ENCODE measurements at places on chromosomes 3 and 15. TPM values are rescaled to one million over a fixed set of nuclear protein-coding genes. Genes with fewer than 3 reads are reported as not detected.

The CHST2 gene
- total RNA-seq = 11.3 TPM

GRCh38 chr3:50266836-50267235 lies 2.1 kb upstream of the SEMA3B start:
- no peak for DNase-seq
- H3K4me3 ChIP-seq = no peak overlapping the region
- H3K27me3 ChIP-seq = peaks cover 14% of the 10 kb centered on the region
- no peaks in the 10 kb centered on the region for H3K4me1 ChIP-seq
- H3K27ac ChIP-seq = no peak overlapping the region

DNA sequence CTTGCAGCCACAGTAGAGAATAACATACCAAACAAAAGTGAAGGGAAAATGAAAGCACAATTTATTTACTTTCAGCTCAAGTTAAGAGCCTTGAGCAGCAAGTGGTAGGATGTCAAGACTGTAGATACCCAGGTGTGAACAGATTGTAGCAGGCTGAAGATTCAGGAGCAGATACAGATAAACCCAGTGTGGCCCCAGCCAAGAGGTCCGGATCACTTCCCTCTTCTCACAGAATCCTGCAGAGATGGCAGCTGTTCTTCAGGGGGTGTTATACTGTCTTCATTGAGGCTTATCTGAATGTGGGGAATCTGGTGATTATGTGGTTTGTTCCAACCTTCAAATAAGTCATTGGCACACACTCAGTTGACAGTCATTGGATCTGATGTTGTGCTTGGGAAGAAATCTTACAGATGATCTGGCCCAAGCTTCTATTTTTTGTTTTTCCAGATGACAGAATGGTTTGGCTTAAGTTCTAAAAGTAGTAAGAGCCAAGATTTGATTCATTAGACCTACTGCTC lies 2.2 kb downstream of the STARD9 start:
- peaks cover 25% of the 10 kb centered on the region for H3K27me3 ChIP-seq
- peaks cover 54% of the 10 kb centered on the region for H3K4me1 ChIP-seq
- peak overlapping the region; percentile 16 for H3K4me3 ChIP-seq
- no peak for DNase-seq

DNA sequence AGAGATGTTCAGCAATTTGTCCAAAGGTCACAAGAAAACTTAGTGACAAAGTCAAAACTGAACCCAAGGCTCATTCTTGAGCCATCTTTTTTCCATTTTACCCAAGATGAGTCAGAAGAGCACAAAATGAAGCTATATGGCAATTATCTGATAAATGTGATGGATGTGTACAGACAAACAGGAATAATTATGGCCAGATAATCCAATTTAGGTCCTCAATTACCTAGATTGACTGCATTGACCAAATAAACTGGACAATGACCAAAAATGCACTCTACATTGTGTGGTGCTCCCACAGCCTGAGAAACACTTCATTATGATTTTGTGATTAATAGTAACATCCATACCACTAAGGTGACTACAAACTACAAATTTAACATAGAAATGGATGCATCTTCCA lies 1105.8 kb downstream of the IGSF11 start:
- no peak overlapping the region for H3K4me3 ChIP-seq
- no peaks in the 10 kb centered on the region for H3K36me3 ChIP-seq
- no peak for DNase-seq

The PLSCR5 gene
- total RNA-seq = not detected

The MINAR1 gene
- total RNA-seq = 0.93 TPM

The GJD2 gene
- total RNA-seq = not detected

The EFCC1 gene
- 0.21 TPM for total RNA-seq

DNA sequence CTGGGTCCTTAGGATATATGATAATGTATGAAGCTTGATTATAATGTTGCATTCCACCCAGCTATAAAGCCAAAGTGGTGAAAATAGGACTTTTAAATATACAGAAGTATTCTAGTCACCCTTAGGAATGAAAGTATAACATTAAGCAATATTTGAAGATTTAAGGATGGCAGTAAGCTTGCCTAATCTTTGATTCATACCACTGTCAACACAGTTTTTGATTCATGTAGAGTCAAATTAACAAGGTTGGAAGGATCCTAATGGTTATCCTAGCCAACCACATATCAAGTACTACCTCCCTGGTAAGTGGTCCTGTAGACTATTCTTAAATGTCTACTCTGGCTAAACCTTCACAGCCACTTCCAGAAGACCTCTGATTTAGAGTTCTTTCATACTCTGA lies 18.6 kb downstream of the ARIH1 start:
- DNase-seq = no peak
- H3K4me3 ChIP-seq = no peak overlapping the region
- no peak overlapping the region for H3K27ac ChIP-seq
- H3K4me1 ChIP-seq = peaks cover 37% of the 10 kb centered on the region
- H3K27me3 ChIP-seq = no peaks in the 10 kb centered on the region

DNA sequence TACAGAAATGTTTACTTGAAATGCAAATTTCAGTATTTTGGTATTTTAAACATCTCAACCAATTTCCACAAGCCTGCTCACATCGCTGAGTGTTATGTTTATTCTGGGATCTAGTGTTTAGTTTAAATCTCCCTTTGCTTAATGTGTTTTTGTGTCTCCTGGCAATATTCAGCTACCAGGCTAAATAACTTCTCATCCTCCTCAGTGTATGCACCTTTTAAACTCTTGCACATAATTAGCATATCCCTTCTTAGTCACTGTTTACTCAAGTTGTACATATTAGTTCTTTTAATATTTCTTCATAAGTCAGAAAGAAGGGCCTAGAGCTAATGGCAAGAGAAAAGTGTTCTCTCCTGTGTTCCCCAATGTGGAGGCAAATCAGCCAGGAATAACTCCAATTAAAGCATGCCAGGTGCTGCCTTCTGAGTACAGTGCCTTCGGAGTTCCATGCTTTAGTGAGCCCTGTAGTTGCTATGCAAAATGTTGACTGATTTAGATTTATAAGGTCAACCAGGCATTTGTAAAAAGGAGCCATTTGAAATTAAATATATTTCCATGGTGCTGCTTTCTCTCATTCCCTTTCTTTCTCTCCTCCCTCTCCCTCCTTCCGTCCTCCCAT lies 234.3 kb downstream of the GAP43 start:
- H3K27ac ChIP-seq = no peak overlapping the region
- no peak overlapping the region for H3K4me3 ChIP-seq
- no peaks in the 10 kb centered on the region for H3K36me3 ChIP-seq
- H3K4me1 ChIP-seq = no peaks in the 10 kb centered on the region

The HES1 gene
- total RNA-seq = 2.5 TPM

GRCh38 chr15:85116066-85116465 lies 134.4 kb downstream of the PDE8A start:
- H3K4me3 ChIP-seq = no peak overlapping the region
- peaks cover 22% of the 10 kb centered on the region for H3K36me3 ChIP-seq
- peaks cover 24% of the 10 kb centered on the region for H3K4me1 ChIP-seq
- DNase-seq = no peak

GRCh38 chr3:81876826-81877225 lies 115.4 kb upstream of the GBE1 start:
- no peak for DNase-seq
- H3K27me3 ChIP-seq = no peaks in the 10 kb centered on the region
- no peak overlapping the region for H3K4me3 ChIP-seq
- no peaks in the 10 kb centered on the region for H3K36me3 ChIP-seq
- H3K27ac ChIP-seq = no peak overlapping the region
- no peaks in the 10 kb centered on the region for H3K4me1 ChIP-seq

The SOX2 gene
- 0.07 TPM for total RNA-seq

The TGM4 gene
- not detected for total RNA-seq

DNA sequence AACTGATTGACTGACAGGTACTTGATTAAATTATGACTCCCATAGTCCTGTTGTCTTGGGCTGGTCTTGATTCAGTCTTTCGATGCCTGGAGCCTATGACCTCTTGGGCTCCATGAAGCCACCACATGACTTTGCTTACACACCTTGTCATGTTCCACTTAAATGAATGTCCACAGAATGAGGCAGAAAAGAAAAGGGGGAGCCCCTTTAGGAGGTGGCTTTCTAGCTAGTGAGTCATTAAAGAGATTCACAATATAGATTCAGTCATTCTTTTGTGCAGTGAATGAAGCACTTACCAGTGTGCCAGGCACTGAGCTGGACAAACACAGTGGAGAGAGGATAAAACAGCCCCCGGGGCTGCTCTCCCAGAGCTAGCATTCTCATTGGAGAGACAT lies 17.1 kb downstream of the VIPR1 start:
- peaks cover 15% of the 10 kb centered on the region for H3K4me1 ChIP-seq
- H3K36me3 ChIP-seq = peaks cover 2% of the 10 kb centered on the region
- no peak for DNase-seq
- H3K4me3 ChIP-seq = peak overlapping the region; percentile 24
- no peak overlapping the region for H3K27ac ChIP-seq
- no peaks in the 10 kb centered on the region for H3K27me3 ChIP-seq

GRCh38 chr3:44058022-44058867 lies 183.4 kb upstream of the TOPAZ1 start:
- peaks cover 5% of the 10 kb centered on the region for H3K4me1 ChIP-seq
- H3K4me3 ChIP-seq = no peak overlapping the region
- peaks cover 5% of the 10 kb centered on the region for H3K27me3 ChIP-seq
- H3K27ac ChIP-seq = no peak overlapping the region
- DNase-seq = no peak

The ADCY5 gene
- total RNA-seq = not detected

The PRTG gene
- not detected for total RNA-seq

The LHFPL4 gene
- not detected for total RNA-seq

The FBXO22 gene
- total RNA-seq = 50.0 TPM

The CLDN16 gene
- total RNA-seq = not detected

DNA sequence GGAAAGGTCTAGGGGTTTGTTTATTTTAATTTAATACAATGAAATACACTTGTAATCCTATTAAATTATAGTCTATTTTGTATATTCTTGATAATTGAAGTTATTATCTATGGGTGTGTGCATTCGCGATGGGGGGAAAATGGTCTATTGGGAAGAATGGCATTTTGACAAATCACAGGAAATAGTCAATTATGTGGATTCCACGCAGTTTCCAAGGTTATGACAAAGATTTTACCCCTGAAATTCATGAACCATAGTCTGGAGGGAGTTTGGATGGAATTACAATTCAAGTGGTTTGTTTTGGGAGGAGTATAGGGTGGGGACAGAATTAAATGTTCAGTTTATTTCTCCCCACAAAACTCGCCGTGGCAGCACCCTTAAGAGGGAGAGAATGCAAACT lies 66.5 kb downstream of the RBMS3 start:
- H3K4me3 ChIP-seq = no peak overlapping the region
- H3K36me3 ChIP-seq = no peaks in the 10 kb centered on the region
- DNase-seq = no peak
- no peak overlapping the region for H3K27ac ChIP-seq

The C3orf22 gene
- not detected for total RNA-seq

The CCR1 gene
- total RNA-seq = 22.6 TPM

The ANKUB1 gene
- not detected for total RNA-seq

DNA sequence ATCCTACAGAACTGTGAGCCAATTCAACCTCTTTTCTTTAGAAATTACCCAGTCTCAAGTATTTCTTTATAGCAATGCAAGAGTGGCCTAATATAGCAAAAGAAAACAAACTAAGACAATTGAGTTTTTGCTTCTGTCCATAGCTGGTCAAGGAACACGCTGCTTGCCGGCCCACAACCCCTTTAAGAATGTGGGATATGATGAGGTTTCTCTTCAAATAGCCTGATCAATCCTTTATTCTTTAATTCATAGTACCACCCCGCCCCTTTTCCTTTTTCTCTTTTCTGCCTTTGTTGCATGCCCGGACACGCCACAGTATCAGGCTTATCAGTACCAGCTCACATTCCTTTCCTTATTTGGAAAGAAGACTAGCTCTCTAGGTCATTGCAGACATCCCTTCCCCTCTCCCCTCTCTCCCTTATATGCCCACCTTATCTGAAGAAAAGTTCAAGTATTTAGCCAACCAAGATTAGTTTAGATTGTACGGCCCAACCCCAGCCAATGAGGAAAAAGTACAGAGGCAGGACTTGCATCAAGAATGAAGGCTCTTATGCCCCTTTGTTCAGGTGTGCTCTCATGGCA lies 404.5 kb downstream of the OCA2 start:
- no peaks in the 10 kb centered on the region for H3K4me1 ChIP-seq
- H3K27me3 ChIP-seq = no peaks in the 10 kb centered on the region
- no peak overlapping the region for H3K4me3 ChIP-seq
- H3K36me3 ChIP-seq = no peaks in the 10 kb centered on the region
- H3K27ac ChIP-seq = no peak overlapping the region
- no peak for DNase-seq

DNA sequence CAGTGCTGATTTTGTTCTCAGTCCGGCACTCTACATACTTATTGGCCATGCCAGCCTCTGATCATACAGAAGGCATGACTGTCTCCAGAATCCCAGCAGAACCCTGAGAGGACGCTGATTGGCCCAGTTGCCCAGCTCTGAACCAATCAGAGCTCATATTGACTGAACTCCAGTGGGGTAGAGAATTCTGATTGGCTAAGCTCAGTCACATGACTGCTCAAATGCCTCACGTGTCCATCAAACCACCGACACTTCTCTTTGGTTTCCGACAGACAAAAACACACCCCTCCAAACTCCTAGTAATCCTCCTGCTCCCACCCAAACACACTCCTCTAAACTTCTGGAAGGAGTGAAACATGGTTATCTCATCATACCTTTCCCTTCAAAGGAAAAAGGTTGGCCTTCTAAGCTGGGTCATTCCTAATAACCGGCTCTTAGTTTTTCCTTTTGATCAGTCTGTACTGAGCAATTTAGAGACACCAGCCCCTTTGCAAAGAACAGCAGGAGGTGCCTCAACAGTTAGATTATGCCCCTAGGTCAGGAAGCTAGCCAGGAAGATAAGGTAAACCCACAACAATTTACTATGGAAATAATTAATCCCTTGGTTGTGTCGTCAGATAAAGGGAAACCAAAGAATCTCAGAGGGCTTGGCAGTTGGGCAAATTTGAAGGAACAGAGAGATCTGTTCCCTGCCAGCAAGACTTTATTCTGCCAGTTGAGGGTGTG lies 187.8 kb downstream of the TLE3 start:
- no peak for DNase-seq
- H3K4me1 ChIP-seq = no peaks in the 10 kb centered on the region
- H3K4me3 ChIP-seq = no peak overlapping the region
- no peak overlapping the region for H3K27ac ChIP-seq

GRCh38 chr3:33749546-33750210 lies 31.6 kb upstream of the CLASP2 start:
- H3K4me3 ChIP-seq = no peak overlapping the region
- DNase-seq = no peak
- peaks cover 2% of the 10 kb centered on the region for H3K27me3 ChIP-seq
- no peak overlapping the region for H3K27ac ChIP-seq

DNA sequence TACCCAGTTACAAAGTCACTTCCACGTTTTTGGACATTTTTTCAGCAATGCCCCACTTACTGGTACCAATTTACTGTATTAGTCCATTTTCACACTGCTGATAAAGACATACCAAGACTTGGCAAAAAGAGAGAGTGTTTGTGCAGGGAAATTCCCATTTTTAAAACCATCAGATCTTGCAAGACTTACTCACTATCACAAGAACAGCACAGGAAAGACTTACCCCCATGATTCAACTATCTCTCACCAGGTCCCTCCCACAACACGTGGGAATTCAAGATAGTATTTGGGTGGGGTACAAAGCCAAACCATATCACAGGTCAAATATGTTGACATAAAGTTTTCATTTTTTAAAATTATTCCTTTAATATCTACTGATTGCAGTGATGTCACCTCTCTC lies 16.2 kb upstream of the ABI3BP start:
- no peak overlapping the region for H3K27ac ChIP-seq
- H3K36me3 ChIP-seq = no peaks in the 10 kb centered on the region
- DNase-seq = no peak
- no peak overlapping the region for H3K4me3 ChIP-seq

GRCh38 chr3:65814845-65815578 lies 223.7 kb downstream of the MAGI1 start:
- no peaks in the 10 kb centered on the region for H3K4me1 ChIP-seq
- no peak overlapping the region for H3K4me3 ChIP-seq
- no peak for DNase-seq
- H3K27me3 ChIP-seq = no peaks in the 10 kb centered on the region
- H3K27ac ChIP-seq = no peak overlapping the region

All from activated T-helper 1 cell treated with anti-CD3 and anti-CD28 coated beads, Interleukin-12 subunit alpha, Interleukin-12 subunit beta, Interleukin-2, Interleukin-4 antibody, amounts not matched to agents 30 ng/mL and 10 ng/mL and 1 ng/mL, durations not matched to agents 14 hours and 24 hours and 36 hours (primary cell).